NCI-H2107 (cell line): ENCODE measurements at places on chromosomes 13 and 19.

DNA sequence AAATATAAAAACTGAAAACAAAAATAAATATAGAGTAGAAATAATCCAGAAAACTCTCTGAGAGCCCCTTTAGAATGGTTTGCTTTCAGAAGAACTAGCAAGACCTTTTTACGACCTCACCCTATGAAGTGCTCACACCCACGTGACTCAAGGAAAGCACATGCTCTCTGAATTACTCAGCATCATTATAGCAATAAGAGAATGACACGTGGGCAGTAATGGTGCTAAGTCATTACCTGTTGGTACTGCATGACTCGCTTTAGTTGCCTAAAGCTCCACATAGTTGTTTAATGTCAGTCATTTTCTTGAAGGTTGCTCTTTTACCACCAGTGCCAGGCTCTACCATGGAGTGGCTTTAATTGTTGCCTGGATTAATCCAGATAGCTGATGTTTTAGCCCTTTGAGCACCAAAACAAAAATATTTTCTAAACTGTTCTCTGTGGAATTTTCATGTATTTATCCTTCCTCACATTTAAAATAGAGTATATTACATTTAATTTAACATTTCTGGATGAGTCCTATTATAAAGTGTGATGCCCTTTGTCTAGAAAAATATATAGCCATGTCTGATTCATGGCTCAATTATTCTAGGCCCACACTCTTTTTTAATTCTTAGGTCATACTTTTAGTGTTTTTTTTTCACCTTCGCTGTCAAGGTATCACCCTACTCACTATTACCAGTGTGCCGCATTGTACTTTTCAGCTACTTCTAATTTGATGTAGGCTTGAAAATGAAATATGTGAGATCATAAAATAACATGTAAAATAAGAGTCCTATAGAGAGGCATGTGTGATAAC is 56.8 kb downstream of the THSD1 start:
- no peak for DNase-seq

GRCh38 chr13:75452564-75452963 is 29.4 kb downstream of the TBC1D4 start:
- DNase-seq = no peak

- DNase-seq = no peak
Measured at GRCh38 chr13:113337556-113337955, 26.4 kb downstream of the GRTP1 start.

- no peak for DNase-seq
Measured at GRCh38 chr19:7832781-7833180, 2.8 kb downstream of the EVI5L start.

DNA sequence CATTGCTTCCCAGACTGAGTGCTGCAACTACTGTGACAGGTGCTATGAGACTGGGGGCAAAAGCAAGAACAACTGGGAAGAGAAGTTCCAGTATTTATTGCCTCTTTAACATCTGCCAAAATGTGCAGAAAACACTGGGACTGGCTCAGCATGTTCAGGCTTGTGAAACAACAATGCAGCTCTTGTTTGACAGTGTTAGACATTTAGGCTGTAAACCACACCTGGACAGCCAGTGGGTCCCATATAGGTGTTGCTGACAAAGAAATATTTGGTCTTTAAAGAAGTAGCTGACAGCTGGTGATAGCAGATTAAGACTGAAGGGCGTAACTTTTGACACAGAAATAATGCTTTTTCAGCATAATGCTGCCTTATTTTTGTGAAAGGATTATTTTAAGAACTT is 88.1 kb downstream of the STOML3 start:
- DNase-seq = no peak

GRCh38 chr19:35601971-35602370 is 10.6 kb upstream of the HAUS5 start:
- DNase-seq = no peak
